ENCODE measurements at places on chromosomes 3 and 15.

DNA sequence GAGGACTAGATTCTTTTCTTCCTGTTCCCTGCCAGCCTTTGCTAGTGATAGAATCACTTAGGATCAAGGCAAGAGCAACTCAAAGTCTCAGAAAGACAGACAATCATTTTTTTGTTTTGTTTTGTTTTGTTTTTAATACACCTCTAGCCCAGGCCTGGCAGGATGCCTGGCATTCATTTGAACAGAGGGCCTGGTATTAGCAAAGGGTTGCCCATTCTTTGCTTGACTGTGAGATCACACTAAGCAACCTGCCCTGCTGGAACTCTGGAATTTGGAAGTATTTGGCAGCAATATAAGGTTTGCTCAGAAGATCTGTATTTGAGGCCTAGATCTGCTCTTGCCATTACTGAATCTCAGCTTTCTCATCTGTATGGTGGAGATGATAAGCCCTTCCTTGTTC lies 21.8 kb upstream of the ATP13A5 start:
- no peak for DNase-seq

DNA sequence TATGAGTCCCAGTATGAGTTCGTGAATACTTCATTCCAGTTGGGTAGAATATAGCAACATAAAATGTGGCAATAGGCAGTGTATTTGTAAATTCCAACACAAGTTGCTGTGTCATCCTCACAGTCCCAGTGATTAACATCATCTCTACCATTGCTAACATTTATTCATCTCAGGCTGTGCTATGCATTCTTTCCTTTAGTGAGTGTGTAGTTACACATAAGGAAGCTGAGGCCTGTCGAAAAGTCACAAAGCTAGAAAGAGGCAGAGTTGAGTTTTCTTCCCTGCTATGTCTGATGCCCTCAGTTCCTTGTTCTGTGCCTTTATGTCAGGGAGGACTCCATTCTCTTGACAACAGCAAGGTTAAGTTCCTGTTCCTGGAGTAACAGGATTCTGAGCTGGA lies 96.4 kb downstream of the FNDC3B start:
- DNase-seq = peak; percentile 94

GRCh38 chr15:51494411-51495314 lies 127.9 kb downstream of the DMXL2 start:
- peak; percentile 80 for DNase-seq

GRCh38 chr3:106006001-106006400 lies 137.2 kb upstream of the CBLB start:
- DNase-seq = peak; percentile 96

GRCh38 chr15:52417957-52418356 lies 110.7 kb downstream of the MYO5A start:
- DNase-seq = no peak

- DNase-seq = no peak
These were observed 14.8 kb upstream of the TOPBP1 start for GRCh38 chr3:133676336-133677118.

GRCh38 chr15:80854104-80854503 lies 74.9 kb downstream of the CEMIP start:
- DNase-seq = no peak

- DNase-seq = no peak
These were observed 36.7 kb upstream of the MRPS22 start for GRCh38 chr3:139307072-139307491.

Measured in amniotic epithelial cell (primary cell).